ENCODE measurements at places on chromosomes 7 and 10.

DNA sequence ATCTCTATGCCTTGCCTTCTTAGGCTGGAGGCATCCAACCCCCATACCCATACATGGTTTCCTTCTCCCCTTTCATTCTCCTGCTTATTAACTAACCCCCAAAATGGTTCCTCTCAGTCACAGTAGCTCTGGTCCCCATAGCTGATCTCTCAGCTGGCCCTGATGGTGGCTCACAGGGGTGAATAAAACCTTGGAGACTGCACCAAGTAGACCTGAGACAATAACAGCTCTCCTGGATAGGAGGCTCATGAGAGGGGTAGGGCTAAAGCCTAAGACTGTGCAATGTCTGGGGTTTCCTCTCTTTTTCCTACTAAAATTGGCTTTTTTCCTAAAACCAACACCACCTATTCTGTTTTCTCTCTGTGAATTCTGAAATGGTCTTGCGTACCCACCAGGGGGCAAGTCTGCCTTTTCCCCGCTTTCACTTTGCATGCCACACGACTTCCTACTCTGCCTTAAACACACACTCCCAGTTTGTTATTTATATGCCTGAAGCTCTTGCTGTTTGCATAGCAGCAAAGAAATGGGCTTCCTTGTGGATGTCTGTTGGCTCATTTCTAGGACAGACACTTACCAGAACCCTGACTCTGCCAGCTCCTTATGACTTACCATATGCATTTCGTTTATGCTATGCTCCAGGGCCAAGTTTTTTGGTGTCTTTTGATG is 18.4 kb upstream of the PON1 start:
- no peak for DNase-seq

DNA sequence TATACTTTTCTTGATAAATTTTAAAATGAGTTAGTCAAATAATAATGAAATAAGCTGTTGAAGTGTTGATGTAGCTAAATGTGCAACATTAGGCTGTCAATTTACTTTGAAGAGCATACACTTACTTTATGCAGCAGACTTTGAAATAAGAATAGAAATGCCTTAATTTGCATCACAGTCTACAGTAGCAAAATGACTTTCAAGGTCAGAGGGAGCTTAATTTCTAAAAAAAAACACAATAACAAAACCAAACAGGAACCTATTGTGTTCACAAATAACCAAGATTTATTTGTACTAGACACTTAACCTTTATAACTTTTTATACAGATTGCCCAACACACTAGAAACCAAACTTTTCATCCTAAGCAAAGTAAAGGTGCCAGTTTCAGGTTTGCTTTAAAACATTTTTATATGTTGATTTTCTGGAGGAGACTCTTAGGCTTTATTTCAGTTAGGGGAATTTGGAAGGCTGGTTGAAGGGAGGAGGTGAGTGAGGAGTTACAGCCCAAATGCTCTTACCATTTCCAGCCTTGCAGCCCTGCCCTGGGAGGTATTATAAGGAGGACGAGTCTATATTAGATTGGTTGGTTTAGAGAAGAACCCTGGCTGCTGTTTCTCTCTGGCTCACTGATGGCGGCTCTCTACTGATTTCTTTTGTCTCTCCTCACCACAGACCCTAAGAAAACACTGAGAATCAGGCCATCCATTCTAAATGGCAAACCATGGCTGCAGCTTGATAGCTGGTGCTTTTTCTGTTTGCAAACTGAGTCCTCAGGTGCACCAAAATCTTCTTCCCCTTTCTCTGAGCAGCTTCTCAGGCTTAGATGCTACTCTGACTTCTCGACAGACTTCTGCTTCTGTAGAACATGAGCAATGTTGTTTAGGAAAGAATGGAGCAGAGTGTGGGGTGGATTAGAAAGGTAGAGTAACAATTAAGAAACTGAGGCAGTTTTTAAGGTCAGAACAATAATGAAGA is 55.2 kb upstream of the RPA3 start:
- no peak for DNase-seq

DNA sequence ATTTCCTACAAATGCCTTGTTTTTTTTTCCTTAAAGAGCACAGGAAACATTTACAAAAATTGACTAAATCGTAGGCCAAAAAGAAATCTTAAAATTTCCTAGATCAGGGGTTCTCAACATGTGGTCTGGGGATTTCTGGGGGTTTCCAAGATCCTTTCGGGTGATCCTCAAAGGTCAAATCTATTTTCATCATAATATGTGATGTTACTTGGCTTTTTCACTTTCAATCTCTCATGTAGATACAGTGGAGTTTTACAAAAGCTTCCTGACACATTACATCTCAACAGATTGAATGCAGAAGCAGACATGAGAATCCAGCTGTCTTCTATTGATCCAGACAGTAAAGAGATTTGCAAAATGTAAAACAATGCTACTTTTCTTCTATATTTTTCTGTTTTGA is 497.3 kb downstream of the INHBA start:
- DNase-seq, result no peak

DNA sequence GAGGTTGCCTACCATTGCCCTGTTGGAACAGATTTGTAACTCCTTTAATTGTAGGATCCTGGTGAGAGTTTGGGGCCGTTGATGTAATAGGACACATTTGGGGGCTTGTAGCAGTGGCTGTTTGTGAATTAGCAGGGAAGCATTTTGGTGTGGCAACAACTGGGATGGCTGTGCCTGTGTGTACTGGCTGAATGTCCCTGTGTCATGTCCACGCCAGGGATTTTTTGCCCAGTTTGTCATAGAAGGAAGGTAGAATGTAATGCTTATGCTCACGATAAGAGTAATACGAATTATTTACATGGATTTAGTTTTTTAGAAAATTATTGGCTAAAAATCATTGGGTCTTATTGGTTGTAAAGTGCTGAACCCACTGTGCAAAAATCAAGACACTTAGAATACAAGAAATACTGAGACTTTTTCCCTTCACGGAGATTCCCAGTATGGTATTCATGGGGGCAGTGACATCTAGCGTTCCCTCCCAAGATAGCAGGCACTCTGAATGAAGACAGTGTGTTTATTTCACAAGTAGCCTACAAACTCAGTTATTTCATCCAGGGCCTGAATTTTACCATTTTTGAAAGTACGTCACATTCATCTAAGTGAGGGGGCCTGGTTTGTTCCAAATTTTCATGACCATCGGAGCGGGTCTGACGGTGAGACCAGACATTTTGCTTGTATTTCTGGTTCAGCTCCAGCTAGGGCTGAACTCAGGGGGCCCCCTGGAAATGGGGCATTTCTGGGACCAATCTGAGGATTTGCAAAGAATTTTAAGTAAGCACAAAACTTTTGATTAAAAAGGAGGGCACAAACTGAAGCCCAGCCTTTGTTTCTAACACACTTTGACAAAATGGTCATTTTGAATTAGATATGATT is 74.7 kb downstream of the CACNB2 start:
- no peak for DNase-seq

DNA sequence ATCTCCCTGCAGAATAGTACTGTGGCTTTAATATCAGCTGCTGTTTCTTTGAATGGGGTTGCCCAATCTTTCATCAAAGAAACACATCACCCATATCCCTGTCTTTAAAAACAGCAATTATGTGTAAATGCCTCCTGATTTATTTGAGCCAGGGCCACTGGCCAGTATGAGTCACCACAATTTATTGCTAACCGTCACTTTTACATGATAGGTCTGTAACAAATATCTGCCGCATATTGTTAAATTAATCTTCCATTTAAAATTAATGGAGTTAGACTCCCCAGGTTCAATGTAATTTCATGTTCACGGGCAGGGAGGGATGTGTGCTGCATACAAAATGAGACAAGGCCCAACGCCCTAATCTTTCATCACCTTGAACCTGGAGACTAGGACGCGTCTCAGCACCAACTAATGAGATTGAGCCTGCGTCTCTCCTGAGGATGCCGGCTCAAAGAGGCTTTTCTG is 673.4 kb downstream of the AUTS2 start:
- DNase-seq, result no peak

DNA sequence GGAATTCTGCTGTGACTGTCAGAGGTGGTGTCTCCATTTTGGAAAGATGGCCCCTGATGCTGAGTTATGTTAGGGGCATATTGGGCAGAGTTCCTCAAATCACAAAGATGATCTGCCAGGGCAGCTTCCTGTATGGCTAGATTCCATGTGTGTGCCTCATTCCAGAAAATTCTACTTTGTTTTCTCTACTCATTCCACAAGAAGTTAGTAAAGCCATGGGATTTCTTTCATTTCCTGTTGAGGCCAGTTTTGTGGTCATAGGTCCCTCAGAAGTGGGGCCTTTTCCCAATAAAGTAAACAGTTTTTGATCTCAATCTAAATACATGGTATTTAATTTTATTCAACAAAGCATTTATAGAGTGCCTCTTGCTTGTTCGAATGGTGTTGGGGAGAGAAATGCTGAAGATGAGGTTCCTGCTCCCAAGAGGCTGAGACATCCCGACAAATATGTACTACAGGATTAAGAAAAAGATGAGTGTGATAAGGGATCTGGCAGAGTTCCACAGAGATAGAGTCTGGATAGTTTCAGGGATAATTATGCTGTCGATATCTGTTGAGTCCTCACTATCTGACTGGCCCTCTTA is 33.0 kb downstream of the MINDY4 start:
- no peak for DNase-seq

DNA sequence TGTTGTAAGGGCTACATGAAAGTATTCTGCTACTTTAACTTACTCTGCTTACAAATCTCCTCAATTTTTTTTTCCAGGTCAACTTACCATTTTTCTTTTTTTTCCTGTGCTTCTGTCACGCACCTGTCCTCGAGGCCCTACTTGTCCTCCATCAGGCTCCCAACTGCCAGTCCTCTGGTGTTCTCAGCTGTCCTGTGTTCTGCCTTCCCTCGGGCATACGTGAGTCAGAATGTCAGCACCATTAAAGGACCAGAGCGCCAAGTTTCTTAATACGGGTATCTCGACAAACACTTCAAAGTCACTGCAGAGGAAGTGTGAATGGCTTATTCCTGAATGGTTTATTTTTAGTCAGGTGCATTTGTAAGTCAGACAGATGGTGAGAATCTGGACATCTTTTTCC is at the start of gene TEX47:
TSS of gene TEX47 (minus strand) at position 185 of the 400 bp plus-strand sequence. CDS start 795 bp downstream, outside the sequence.
- DNase-seq, result no peak

DNA sequence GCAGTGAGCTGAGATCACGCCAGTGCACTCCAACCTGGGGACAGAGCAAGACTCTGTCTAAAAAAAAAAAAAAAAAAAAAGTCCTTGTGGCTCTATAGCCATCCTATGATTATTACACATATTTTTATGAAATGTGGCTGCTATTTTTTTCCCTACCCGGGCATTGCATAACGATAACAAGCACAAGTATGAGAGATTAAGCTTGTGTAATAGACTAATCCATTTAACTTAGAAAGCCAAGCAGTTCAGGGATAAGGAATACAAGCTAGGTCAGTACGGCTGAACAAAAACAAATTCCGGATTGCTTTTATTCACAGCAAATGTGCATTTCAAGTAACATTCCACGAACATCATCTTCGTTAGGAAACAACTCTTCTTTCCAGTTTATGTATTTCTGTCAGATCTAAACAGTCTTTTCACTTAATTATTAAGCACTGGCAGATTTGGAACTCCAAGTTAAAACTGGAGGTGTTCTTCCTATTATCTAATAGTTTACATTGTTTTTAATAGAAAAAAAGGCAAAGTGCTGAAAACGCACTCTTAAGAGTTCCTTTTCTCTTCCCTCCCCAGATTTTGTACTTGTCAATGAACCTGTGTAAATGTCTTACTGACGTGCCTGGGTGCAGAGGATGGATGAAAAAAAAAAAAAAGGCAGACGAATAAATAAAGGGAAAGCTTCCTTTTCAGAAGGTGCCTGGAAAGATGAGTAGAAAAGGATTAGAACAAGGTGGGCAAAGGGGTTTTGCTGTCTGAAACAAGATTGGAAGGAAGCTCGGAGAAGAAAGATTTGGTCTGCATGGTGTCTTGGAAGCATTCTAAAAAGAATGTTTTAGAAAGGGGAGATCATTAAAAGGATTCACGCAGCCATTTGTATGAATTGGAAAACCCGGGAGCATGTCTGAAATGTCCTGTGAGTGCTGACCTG is 81.1 kb downstream of the PRTFDC1 start:
- no peak for DNase-seq

- DNase-seq, result no peak
These were observed 286.9 kb upstream of the NFE2L3 start for GRCh38 chr7:25864943-25865751.

- no peak for DNase-seq
These were observed 98.7 kb downstream of the CALCR start for GRCh38 chr7:93475811-93476210.

GRCh38 chr10:121217331-121217730 is 366.2 kb downstream of the WDR11 start:
- DNase-seq, result no peak
